ENCODE measurements at places on chromosomes 11 and 22. TPM values are rescaled to one million over a fixed set of nuclear protein-coding genes. Genes with fewer than 3 reads are reported as not detected.

Gene DMC1
- total RNA-seq = 2.2 TPM

DNA sequence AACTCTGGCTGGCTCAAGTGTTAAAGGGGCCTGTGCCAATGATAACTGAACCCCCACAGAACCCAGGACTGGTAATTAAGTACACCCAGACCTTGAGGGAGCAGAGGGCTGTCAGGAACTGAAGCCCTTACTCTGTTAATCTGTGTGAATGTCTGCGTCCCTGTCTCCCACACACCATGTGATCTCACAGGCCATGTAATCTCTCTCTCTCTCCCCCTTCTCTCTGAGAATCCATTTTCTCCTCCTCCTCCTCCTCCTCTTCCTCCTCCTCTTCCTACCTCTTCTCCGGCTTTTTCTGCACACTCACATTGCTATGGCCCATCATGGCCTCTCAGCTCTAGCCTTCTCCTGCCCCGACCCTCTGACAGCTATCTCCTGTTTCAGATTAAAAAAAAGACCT lies 14.6 kb upstream of the IRAG1 start:
- DNase-seq = no peak

Gene ST14
- 0.07 TPM for total RNA-seq

- no peak for DNase-seq
Observed at GRCh38 chr11:61127991-61128390, 25.7 kb downstream of the CD5 start.

GRCh38 chr11:77212314-77213007 lies 84.4 kb downstream of the MYO7A start:
- no peak for DNase-seq

- no peak for DNase-seq
Observed at GRCh38 chr11:26706181-26706580, 15.7 kb downstream of the SLC5A12 start.

GRCh38 chr22:28025333-28025732 lies 106.3 kb upstream of the PITPNB start:
- DNase-seq = no peak

Gene CARD10
- total RNA-seq = 39.7 TPM

GRCh38 chr11:123264431-123264780 lies 69.4 kb upstream of the CLMP start:
- DNase-seq = no peak

DNA sequence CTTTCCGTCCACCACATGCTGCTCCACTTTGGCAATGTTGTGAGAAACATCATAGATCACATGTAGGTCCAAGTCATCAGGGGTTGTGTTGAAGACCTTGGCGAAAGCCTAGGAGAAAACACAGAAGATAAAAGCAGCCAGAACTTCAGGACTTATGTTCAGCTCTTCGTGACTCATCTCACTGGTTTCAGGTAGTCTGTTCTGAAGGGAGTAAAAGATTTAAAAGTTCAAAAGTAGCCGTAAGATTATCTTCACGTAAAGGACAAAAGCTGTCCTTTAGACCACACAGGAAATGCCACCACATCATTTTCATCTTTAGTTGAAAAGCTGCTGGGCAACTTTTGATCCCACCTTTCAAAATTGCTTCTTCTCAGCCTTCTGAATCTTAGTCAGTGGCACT lies 16.9 kb downstream of the RTCB start:
- no peak for DNase-seq
